ENCODE measurements at places on chromosomes 13 and 19.

GRCh38 chr19:13579388-13580060, 73.2 kb upstream of the CACNA1A start:
- DNase-seq = no peak

- no peak for DNase-seq
Observed at GRCh38 chr19:30669329-30670010, 297.3 kb downstream of the ZNF536 start.

- no peak for DNase-seq
Observed at GRCh38 chr19:32558607-32559228, 22.3 kb upstream of the PDCD5 start.

DNA sequence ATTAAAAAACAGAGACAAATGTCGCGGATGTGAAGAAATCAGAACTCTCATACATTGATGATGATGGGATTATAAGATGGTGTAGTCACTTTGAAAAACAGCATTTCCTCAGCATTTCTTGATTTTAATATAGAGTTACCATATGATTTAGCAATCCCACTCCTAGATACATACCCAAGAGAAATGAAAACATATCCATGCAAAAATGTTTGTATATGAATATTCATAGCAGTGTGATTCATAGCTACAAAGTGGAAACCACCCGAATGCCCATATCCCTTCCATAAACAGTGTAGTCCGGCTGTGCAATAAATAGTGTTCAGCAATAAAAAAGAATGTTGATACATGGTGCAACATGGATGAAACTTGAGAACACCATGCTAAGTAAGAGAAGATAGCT, 44.6 kb downstream of the DPY19L3 start:
- DNase-seq = no peak

DNA sequence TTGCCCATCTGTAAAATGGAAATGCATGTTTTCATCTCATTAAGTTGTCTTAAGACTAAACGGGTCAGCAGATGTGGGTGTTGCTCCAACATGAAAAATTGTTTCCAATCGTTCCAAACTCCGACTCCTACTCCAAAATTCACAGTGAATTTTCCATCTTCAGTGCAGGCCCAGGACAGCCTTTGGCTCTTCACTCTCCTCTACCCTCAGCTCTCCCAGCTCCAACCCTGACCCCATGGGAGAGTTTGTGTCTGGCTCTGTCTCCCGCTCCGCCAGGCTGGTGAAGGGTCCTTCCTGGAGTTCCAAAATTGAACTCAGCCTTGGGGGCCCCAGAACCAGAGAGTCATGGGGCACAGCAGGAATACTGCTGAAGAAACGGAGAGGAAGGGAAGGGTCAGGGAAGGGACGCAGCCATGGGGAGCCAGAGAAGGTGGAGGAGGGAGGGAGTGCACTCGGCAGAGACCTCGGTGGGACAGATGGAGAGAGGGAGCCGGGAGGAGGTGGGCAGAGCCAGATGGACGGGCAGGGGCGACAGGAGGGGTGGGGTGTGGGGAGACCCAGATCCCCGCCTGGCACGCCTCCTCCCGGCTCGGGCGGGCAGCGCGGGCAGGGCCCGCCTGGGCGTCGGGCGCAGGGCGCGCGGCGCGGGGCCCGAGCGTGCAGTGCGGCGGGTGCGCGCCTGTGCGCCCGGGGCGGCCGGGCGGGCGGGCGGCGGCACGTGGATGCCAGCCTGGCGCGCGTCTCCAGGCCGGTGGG, 45.6 kb downstream of the CELF5 start:
- DNase-seq = no peak

- no peak for DNase-seq
Observed at GRCh38 chr19:8238251-8238650, 29.1 kb downstream of the CERS4 start.

GRCh38 chr13:44195245-44195644, 178.4 kb upstream of the SERP2 start:
- DNase-seq = no peak

- DNase-seq = no peak
Observed at GRCh38 chr13:98981369-98982080, 3.7 kb upstream of the DOCK9 start.

- DNase-seq = no peak
Observed at GRCh38 chr19:48866692-48867091, 1.7 kb downstream of the PLEKHA4 start.

DNA sequence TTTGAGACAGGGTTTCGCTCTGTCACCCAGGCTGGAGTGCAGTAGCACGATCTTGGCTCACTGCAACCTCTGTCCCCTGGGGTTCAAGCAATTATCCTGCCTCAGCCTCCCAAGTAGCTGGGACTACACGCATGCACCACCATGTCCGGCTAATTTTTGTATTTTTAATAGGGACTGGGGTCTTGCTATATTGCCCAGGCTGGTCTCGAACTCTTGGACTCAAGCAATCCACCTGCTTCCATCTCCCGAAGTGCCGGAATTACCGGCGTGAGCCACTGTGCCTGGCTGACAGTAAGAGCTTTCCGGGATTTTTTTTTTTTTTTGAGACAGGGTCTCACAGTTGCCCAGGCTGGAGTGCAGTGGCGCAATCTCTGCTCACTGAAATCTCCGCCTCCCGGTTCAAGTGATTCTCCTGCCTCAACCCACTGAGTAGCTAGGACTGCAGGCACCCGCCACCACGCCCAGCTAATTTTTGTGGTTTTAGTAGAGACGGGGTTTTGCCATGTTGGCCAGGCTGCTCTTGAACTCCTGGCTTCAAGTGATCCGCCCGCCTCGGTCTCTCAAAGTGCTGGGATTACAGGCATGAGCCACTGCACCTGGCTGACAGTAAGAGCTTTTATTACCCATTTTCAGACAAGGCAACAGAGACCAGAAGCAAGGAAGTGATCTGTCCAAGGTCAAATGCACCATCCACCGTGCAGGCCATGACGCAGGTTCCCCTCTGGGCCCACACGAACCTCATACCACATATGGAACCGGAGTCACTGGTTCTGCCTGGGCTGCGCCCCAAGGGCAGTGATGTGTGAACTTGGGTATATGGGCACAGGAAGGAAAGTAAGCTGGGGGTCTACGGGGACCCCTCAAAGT, 21.0 kb downstream of the RFX1 start:
- no peak for DNase-seq

DNA sequence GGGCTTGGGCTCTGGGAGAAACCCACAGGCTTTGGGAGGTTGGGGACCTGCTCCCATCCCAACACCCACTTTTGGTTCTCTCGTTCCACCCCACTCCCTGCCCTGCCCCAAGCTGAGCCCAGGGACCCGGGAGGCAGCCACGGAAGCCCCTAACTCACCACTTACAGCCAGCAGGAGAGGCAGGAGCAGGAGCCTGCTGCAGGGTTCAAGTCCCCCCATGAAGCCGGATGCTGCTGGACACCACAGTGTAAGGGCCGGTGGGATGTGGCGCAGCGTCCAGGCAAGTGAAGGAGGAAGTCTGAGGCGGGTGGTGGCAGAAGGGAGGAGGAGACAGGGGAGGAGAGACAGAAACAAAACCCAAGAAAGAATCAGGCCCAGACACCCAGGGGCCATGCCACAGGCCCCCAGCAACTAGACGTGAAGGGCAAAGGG, at the start of gene TYROBP:
TYROBP (minus strand) TSS at position 286 of the 432 bp plus-strand sequence; CDS start at position 219, 67 bp downstream.
- no peak for DNase-seq

GRCh38 chr19:46704379-46705076, 12.4 kb downstream of the PRKD2 start:
- no peak for DNase-seq
